ENCODE measurements at places on chromosomes 2 and 18.

DNA sequence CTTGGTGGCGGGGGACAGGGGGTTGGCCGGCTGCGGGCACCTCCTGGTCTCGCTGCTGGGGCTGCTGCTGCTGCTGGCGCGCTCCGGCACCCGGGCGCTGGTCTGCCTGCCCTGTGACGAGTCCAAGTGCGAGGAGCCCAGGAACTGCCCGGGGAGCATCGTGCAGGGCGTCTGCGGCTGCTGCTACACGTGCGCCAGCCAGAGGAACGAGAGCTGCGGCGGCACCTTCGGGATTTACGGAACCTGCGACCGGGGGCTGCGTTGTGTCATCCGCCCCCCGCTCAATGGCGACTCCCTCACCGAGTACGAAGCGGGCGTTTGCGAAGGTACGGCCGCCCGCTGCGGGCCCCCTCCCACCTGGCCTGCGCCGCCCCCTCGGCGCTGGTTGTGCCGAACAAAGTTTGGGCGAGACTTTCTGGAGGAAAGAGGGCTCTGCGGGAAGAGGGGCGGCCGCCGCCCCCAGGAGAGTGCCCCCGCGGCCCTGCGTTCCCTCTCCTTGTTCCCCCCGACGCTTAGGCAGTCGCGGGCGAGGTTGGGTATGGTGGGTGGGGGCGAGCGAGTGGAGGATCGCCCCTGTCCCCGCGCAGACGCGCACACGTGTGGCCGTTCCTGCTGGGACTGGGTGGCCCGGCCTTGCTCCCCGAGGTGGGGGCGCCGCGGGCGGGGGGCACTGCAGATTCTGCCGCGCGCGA, 866 bp downstream of the CRIM1 start:
- peak; percentile 78 for DNase-seq

GRCh38 chr18:25862881-25863600, 227.4 kb downstream of the SS18 start:
- DNase-seq: no peak

DNA sequence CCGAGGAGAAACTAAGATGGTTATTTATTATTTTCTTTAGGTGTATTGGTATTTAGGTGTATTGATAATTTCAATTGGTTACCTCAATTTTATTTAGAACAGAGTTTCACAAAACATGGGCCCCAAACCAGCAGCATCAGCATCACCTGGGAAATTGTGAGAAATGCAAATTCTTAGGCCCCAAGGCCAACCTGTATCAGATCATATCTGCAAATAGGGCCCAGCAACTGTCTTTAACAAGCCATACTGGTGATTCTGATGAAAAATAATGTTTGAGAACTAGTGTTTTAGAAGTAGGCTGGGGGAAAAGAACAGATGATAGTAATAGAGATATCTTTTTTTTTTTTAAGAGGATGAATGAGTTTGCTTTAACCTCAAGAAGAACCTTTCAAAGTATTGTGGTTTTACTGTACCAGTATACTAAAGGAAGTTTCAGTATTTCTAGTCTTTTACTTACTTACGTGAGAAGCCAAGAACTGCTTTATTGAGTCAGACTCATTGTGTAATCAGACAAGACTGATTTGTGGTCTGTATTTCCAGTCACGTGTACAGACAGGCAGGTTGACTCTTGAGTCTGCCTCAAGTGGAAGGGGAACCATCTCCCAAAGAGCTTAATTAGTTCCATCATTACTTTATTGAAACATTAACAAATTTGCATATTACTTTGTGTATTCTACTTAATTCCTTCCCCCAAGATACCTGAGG, 60.4 kb upstream of the GAREM1 start:
- DNase-seq: no peak

DNA sequence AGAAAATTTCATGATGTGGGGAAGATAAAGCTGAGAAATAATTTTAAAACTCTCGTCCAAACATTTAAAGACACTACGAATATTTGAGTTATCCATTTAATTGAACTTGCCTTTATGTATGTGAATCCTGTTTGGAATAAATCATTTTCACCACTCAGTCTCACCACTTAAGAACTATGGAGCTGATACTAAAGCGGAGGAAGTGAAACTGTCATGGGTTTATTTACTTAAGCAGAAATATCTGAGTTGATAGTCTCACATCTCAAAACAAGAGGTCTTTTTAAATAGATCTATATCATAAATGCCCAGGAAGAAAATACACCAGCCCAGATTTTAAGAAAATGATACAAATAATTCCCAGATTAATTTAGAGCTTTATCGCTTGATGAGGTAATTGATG, 532.4 kb downstream of the ZNF804A start:
- no peak for DNase-seq

DNA sequence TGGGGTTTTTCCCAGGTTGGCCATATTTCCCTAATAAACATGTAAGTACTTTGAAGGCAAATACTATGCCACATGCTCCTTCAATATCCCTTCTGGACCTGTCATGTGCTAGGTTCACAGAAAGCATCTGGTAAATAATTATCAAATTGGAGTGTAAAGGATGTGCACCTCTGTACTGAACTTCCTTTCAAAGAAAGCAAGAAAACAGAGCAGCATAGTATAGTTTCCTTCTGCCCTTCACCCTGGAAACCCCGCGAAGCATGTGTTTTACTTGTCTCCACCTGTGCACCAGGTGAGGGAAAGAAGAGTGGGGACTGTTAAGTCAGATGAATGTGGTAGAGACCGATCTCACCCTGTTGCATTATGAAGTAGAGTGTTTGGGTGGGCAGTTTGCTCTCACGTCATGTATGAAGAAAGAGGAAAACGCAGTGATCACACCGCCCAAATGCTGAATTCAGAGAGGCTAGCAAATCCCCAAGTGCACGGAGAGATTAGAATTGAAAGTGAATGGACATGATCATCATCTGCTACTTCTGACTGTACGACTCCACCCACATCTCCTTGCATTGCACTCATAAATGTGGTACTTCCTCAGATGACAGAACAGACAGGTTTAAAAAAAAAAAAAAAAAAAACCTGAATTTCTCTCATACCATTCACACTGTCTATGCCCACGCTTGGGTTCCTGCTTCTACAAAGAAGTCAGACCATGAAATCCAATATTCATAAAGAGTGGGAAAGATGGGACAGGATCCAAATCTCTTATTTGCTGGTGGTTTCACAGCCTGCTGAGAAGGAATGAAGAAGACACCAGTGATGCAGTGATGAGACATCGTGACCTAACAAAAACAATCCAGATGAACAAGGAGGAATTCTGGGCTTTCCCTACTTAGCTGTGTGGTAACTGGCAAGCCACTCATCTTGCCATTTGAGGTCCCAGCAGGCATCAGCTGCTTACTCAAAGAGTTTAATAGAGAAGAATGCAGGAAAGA, 448.6 kb downstream of the BCL11A start:
- no peak for DNase-seq

GRCh38 chr18:7896161-7896560, 329.0 kb downstream of the PTPRM start:
- DNase-seq: no peak

DNA sequence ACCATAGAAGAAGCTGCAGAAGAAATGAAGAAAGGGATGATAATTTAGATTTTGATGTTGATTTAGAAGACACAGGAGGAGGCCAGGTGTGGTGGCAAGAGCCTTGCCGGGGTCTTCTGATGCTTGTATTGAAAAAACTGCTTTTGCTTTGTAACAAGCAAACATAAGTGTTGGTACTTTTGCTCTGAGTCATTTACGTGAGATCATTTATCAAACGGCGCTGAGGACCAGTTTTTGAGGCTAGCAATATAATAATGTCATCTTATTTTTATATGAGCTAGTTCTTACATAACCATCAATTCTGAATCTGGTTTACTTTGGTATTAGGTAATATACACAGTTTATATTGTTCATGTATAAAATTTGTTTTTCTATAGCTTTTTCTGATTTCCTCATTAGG, 30.6 kb downstream of the SPTBN1 start:
- DNase-seq: no peak

- DNase-seq: no peak
Measured at GRCh38 chr2:224436634-224437033, 34.7 kb upstream of the FAM124B start.

GRCh38 chr18:59029663-59030429, 109.8 kb upstream of the SEC11C start:
- no peak for DNase-seq

DNA sequence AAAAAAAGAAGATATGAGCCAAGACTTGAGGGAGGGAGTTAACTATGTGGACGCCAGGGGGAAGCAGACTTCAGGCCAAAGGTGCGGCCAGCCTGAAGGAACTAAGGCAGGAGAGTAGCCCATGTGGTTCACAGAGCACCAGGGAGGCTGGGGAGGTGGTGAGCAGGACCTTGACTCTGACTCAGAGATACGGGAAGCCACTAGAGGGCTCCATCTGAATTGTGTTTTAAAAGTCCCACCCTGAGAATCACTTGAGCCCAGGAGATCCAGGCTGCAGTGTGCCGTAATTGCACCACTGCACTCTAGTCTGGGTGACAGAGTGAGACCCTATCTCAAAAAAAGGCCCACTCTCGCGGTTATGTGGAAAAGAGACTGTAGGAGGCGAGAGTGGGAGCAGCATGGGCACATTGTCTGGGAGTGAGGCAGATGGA, 12.3 kb downstream of the CEP192 start:
- DNase-seq: no peak

GRCh38 chr2:20539133-20539719, 92.4 kb downstream of the RHOB start:
- no peak for DNase-seq

DNA sequence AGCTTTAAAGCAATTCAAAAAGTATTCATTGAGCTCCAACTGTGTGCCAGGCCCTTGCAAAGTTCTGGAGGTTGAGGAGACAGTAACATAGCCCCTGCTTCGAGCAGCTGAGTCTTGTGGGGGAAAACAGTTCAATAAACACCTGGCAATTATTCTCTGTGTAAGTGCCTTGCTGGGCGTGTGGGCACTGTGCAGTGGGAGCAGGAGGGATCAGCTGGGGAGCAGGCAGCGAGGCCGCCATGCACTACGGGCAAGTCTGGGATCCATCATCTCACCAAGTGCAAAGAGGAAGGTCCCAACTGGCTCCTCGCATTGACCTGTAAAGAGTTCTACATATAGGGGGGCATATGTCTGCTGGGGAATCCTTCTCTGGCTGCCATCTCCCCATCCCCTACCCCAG, 342.2 kb upstream of the HS6ST1 start:
- no peak for DNase-seq

- no peak for DNase-seq
Measured at GRCh38 chr2:235898766-235899165, 269.4 kb downstream of the GBX2 start.

DNA sequence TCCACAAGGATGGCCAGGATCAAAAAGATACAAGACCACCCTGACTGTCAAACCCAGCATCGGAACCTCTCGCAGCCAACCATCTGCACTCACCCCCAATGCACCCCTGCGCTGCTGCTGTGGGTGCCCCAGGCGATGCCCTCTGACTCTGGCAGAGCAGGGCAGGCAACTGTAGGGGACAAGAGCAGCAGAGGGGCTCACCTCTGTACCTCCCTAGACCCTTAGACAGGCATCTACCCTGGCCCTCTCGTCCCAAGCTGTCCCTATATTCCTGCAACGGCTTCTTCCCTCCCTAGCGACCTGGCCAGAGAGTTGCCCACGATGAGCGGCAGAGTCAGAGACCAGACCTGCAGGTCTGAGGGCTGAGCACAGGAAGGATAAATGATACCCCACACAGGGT, 128.2 kb downstream of the HDAC4 start:
- DNase-seq: no peak

DNA sequence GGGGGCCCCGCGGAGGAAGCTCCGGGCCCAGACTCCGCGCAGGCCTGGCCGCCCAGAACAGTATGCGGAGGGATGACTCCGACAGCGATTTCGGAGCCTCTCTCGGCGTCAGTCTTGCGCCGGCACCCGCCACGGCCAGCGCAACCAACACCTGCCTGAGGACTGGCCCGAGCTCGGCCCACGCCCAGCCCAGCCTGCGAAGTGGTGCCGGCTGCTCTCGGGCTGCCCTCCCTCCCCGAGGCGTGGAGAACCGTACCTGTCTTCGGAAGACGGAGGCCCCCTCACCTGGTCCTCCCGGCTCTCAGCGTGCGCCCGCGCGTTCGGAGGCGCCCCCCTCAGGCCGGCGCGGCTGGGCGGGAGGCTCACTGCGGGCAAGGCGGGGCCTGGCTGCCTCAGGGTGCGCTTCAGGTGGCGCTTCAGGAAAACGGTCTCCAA, at the start of gene M1AP:
TSS of gene M1AP (minus strand) at position 322 of the 435 bp plus-strand sequence. CDS start 8,055 bp downstream, outside the sequence.
- no peak for DNase-seq

DNA sequence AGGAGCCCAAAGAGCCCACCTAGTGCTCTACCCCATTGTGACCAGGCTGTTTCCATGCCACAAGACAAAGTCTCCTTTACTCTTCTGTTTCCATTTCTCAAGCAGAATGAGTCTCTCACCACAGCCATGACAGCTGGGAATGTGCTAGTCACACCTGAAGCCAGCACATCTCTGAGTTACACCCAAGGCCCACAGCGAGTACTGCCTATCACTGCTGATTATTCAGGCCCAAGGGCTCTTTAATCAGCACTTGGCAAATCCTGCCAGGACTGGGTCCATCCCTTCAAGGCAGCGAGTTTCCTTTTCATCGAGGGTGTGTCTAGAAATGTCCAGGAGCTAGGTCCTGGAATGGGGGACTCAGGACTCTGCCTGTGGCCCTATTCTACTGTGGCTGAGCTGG, 14.6 kb upstream of the PPP1R1C start:
- no peak for DNase-seq

- no peak for DNase-seq
Measured at GRCh38 chr18:987325-988186, 82.9 kb downstream of the ADCYAP1 start.

DNA sequence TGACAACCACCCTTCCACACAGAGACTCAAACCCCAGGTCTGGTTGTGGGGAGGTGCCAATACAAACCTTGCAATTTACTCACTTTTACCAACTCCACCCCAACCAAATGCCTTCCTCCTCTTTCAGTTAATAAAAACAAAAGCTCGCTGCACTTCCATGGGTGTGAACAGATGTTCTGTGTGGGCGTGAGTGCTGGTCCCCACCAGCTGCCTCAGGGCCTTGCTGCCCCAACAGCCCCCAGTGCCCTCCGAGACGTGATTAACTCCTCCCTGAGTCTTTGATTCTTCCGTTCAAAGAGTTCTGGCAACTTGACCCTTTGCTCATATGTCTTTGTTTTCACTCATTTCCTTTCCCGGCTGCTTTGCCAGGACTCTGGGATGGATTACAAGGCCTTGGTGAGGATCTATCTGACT, 258.9 kb upstream of the CXCR4 start:
- DNase-seq: no peak

DNA sequence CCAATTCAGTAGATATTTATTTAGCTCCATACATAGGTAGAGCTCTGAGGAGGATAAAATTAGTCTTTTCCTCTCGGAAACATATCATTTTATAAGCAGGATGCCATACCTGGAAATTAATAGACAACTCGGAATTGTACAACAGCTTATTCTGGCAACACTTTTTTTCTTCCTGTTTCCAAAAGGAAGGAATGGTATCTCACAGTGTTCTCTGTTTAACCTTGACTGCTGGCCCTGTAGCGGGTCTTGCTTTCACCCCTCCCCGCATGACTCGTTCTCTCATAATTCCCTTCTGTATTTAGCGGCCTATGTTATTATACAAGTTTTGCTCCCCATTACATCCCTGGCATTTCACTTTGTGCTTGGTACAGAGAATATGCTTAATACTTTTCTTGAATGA, 2.5 kb upstream of the KYNU start:
- DNase-seq: no peak

- no peak for DNase-seq
Measured at GRCh38 chr2:99940963-99941362, 201.4 kb downstream of the AFF3 start.

- no peak for DNase-seq
Measured at GRCh38 chr2:9105601-9106337, 100.8 kb upstream of the ASAP2 start.

All from Right ventricle myocardium inferior (tissue), 1 donor.